ENCODE measurements at places on chromosomes 5 and 9. TPM values are rescaled to one million over a fixed set of nuclear protein-coding genes. Genes with fewer than 3 reads are reported as not detected.

Gene PCSK1
- 0.23 TPM for polyA plus RNA-seq

DNA sequence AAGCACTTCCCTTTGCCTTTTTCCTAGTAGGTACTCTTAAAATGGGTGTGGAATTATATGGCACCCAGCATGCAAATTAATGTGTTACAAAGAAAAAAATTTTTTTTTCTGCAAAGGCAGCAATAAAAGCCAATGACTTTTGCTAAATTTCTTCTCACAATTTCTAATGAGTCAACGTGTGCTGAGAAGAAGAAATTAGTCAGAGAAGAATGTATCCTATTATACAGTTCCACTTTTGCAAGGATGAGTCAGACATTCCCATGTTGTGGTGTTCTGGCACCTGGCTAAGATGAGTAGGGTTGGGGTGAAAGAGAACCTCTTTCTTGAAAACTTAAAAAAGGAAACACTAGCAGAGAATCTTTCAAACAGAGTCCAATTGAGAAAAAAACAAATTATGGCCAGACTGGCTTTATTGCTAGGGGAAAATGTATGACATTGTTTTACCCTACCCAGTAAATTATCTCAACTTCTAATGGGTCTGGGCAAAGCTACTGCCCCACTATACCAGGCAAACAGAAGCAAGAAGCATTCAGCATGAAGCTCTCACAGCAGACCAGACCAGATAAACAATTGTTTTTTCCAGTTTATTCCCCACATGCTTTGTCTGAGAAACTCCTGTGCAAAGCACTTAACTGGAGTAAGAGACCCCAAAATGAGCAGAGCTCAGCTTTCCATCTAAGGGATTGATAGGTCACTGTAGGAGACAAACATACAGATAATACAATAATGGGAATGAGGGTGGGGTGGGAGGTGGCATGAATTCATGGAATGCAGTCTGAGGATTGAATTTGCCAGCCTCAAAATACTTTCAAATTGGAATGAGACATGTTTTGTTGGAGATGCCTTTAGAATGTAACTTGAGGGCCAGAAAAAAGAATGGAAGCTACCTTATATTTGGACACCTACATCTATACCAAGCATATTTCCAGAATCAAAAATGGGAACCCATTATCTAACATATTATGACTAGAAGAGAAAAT is 220.8 kb upstream of the RFX3 start:
- DNase-seq, result no peak

DNA sequence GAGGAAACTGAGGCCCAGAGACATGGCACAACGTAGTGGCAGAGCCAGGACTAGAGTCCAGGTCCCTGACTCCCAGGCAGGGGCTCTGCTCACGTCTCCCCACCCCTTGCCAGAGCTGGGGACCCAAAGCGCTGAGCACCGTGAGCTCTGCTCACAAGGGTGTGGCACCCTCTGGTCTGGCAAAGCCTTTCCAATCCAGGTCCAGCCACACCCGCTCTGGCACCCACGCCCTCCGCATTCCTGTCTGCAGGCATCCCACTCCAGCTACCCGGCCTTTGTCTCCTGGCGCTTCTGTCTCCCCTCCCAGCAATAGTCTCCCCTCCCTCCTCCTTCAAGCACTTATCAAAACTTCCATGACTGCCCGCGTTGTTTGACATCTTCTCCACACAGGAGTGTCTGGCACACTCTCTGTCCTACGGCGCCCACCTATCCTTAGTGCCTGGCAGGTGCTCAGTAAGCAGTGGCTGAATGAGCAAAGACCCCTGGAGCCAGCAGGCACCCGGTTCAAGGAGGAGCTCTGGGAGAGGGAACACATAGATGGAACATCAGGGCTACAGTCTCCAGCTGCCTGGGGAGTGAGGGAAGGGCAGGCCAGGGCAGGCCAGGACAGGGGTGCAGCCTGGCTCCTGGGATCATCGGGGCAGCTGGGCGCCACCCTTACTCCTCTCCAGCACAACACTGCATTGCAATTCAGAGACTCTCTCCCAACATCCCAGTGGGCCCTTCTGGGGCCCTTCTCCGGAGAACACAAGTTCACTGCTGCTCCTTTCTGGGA is 12.0 kb downstream of the HIGD2A start:
- no peak for DNase-seq

Gene PCDHGB7
- 16.1 TPM for polyA plus RNA-seq

Gene PCDH12
- 15.7 TPM for polyA plus RNA-seq

Gene APBB3
- polyA plus RNA-seq, result 65.7 TPM

DNA sequence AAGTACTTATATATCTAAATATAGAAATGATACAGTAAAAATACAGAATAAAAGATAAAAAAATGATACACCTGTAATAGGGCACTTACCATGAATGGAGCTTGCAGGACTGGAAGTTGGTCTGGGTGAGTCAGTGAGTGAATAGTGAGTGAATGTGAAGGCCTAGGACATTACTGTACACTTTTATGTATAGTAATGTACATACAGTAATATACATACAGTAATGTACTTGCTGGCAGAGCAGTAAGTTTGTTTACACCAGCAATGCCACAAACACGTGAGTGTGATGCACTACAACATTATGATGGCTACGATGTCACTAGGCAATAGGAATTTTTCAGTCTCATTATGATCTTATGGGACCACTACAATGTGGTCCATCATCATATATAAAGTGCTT is 34.2 kb downstream of the SUSD1 start:
- no peak for DNase-seq

DNA sequence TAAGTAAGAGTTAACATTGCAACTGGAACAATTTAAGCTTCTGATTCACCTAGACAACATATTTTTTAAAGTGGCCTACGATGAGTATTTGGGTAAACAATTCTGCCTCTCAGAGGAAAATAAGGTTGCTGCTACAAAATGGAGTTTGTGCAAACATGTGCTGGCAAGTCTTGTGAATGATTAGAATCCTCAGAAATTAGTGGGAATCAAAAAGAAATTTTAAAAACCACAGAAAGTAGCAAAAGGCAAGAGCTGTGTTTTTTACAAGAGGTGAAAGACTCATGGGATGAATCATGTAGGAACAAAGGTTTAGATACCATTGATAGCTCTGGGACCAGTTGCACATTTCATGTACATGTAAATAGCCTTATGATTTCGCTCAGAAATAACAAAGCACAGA is 561.6 kb downstream of the TAF11L14 start:
- no peak for DNase-seq

GRCh38 chr5:35924950-35925722 is 13.3 kb downstream of the CAPSL start:
- peak; percentile 53 for DNase-seq

- no peak for DNase-seq
These were observed 176.9 kb upstream of the WWC1 start for GRCh38 chr5:168114444-168115017.

DNA sequence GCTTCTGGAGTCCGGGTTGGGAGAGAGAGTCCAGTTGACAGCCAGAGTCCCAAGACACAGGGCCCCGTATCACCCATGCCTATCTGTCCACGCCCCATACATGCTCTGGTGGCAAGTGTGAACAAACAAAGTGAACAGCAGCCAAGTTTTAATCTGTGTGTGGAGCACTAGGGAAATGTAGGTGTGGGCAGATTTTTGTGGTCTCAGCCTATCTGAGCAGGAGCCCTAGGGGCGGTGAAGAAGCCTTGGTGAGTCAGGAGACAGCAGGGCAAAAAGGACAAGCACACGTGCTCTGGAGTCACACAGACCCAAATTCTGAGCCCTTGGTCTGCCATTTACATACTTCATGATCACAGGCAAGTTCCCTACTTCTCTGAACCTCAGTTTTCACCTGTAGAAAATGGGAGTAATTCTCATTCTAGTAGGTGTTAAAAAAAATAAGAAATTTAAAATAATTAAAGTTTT is 23.2 kb downstream of the EGR1 start:
- no peak for DNase-seq

DNA sequence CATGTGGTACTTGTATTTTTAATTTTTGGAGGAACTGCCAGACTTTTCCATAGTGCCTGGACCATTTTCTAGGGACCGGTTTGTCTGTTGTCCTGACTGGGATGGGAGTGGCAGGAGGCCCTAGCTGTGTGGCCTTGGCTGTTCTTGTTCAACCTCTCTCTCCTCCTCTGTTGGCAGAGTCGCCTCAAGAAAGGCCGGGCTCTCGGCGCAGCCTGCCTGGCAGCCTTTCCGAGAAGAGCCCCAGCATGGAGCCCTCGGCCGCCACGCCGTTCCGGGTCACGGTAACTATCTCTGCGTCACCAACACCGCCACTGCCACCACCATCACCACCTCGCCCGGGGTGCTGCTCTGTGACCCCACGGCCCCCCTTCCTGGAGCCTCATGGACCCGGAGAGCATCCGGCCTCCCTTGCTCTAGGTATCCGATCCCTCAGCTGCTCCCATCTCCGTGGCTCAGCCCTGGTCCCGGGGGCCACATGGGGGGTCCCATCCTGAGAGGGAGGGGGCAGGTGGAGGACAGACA is 27.1 kb downstream of the DAB2IP start:
- DNase-seq, result no peak

- no peak for DNase-seq
These were observed 193.2 kb downstream of the OLFM1 start for GRCh38 chr9:135280666-135281065.

GRCh38 chr5:32405507-32405906 is 39.0 kb downstream of the ZFR start:
- DNase-seq, result no peak

Gene MAMDC2
- polyA plus RNA-seq, result 7.3 TPM

Gene TSPAN17
- polyA plus RNA-seq, result 37.1 TPM

Gene SOHLH1
- not detected for polyA plus RNA-seq

Gene UQCRQ
- 199 TPM for polyA plus RNA-seq

GRCh38 chr5:66779528-66779927 is 183.3 kb downstream of the MAST4 start:
- DNase-seq, result no peak

DNA sequence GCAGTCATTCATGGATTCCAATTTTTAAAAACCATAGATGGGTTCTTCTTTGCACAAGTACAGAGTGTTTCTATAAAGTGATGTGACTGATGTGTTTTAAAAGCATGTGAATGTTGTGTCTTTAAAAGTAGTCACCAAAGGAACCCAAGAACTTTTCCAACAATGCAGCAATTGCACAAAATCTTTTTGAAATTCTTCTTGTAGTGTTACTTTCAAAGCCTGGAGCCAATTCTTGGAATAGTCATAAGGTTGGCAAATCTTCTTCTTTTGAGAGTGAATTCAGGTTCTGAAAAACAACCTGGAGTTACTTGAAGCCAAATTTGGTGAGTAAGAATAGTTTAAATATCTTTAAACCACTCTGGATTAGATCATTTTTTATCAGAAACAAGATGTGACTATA is 10.5 kb downstream of the GRAMD2B start:
- DNase-seq, result no peak

GRCh38 chr9:130328349-130328801 is 62.8 kb downstream of the HMCN2 start:
- DNase-seq, result no peak

DNA sequence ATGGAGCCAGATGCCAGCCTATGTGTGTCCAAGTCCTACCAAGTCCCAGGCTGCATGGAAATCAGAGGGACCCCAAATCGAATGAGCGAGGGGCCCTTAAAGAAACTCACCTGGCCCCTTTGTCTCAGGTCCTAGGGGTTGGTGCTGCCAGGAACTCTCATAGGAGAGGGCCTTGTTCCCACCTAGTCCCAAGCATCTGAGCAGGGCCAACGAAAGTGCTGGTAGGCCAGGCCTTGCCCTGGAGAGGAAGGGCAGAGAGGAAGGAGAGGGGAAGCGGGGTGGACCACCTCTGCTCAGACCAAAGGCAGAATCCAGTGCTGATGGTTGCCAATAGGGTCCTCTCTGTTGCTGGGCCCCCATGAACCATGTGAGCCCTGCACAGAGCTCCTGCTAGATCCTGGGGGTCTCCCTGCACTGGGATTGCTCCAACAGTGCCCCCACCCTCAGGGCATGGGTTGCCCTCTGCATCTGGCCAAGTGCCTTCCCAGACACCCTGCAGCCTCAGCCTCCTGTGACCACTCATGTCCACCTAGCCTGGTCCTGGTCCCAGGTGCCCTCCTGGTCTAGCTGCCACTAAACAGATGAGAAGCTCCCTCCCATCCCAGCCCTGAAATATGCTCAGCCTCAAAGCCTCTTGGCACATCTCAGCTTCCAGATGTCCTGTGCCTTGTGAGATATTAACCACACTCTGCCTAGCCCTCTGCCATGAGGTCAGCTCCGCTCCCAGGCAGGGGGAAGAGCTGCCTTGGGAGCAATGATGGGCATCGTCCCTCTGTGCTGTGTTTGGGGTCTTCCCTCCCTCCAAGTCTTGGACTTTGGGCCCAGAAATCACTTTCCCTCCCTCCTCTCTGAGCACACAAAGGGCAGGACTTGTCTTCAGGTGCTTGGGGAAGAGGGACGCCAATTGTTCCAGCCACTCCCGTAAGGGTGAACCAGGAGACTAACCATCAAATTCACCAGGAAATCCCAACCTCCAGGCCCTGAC is 109.6 kb downstream of the ADAMTS2 start:
- no peak for DNase-seq

Gene FOXI1
- 5.2 TPM for polyA plus RNA-seq

DNA sequence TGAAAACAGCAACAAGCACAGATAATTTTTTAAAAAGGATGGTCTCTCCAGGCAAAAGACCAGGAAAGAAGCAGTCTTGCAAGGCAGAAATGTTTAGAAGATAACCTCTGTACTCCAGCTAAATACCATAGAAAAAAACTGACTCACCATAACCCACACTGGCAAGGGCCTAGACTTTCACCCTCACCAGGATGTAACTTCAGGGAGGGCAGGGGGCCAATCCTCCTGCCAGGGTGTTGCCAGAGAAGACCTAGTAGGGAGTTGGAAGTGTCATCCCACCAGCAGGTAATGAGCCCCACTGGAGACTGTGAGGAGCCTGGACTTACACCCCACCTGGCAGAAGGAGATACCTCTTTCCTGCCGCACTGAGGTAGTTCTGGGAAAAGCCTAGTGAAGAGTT is 97.6 kb downstream of the PRELID2 start:
- no peak for DNase-seq

- no peak for DNase-seq
These were observed 433.3 kb downstream of the SH3GL2 start for GRCh38 chr9:18012170-18012569.

- DNase-seq, result peak; percentile 78
These were observed at the start of gene ZNF462 for GRCh38 chr9:106862821-106863720. Gene ZNF462 (plus strand): TSS chr9:106863166. CDS start chr9:106923384, 60,218 bp downstream.

Gene PCDHGA2
- 6.3 TPM for polyA plus RNA-seq

DNA sequence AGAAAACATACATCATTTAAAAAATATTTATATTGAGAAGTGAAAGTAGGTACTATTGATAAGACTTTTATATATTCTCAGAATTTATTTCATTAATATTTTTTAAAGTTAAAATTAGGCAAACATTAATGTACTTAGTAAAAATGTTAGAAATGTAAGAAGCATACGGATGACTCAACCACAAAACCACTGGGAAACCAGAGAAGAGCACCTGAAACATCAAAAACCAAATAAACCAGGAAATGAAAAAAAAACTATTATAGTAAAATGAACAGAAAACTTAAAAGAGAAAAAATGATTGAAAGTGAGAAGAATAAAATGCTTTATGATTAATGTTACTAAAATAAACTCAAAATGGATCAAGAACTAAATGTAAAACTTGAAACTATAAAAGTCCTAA is 233.2 kb upstream of the DAB2 start:
- no peak for DNase-seq

GRCh38 chr9:93260263-93261066 is 76.5 kb downstream of the WNK2 start:
- DNase-seq, result no peak

Gene YIPF5
- polyA plus RNA-seq, result 68.3 TPM

All from renal pelvis (tissue), 12 donors.